NCI-H1417 (cell line): ENCODE measurements at places on chromosomes 3 and 15.

DNA sequence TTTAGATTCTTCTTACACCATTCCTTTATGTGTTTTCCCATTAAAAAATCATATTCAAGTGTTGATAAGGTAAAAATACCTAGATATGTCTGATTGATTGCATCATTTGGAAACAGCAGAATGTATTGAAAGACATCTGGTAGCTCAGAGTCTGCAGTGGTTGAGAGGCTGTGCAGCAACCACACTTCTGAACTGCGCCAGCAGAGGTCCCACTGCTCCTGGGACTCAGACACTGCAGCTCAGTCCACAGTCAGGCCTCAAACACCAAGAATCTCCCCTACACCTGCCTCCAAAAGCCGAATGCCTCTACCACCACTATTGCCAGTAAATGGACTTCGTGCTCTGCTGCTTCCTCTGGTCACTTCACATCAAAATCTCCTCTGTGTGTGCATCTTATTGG is 176.9 kb upstream of the LMCD1 start:
- no peak for DNase-seq

DNA sequence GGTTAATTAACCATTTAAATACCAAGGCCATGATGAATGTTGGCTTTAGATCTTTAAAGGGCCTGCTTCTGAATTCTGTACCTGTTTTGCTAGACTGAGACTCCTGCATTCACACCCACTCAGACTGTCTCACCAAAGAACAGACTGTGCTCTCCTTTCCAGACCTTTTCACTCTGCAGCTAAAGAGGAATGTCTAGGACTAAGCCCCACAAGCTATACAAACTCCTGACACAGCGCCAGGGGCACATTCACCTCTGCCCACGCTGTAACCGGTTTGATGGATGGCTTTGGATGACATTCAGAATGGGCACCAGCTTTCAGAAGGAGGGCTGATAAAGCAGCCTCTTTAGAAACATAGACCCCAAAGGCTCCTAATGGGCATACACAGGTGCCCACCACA is 200.1 kb downstream of the KCNMB2 start:
- DNase-seq, result no peak

DNA sequence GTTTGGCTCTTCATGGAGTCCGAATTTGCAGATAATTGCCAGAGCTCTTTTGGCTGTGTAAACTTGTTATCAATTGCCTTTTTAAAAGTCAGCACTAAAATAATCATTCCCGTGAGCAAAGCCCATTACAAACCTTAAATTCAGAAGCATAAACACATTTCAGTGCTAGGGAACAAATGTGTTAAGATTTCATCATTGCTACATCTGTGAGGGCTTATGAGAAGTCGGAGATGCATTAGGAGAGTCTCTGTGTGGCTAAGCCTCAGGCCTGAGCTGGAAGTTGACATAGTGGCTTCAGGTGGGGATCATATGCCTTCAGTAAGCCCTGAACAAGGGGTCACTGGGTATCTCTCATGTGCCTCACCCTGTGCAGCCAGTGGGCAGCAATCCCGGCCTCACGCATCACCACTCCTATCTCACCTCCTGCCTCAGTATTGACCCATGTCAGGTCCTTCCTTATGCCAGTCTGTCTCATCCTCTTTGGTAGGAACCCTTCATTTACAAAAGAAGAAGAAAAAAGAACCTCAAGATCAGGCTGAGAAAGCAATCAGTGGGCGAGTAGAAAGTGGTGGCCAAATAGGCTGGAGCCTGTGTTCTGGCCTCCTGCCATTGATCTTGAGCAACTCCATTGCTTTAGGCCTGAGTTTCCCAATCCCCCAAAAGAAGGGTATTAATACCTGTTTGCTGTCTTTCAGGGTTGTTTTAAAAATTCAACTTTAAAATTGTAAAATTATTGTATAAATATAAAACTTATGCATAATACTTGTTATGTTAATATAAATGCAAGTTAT is 233.5 kb downstream of the IL20RB start:
- DNase-seq, result no peak

- no peak for DNase-seq
Measured at GRCh38 chr3:172536993-172537419, 13.8 kb upstream of the TNFSF10 start.

GRCh38 chr3:57120451-57121174 is 44.5 kb downstream of the IL17RD start:
- DNase-seq, result no peak

GRCh38 chr15:33011976-33012375 is 182.5 kb downstream of the FMN1 start:
- no peak for DNase-seq

DNA sequence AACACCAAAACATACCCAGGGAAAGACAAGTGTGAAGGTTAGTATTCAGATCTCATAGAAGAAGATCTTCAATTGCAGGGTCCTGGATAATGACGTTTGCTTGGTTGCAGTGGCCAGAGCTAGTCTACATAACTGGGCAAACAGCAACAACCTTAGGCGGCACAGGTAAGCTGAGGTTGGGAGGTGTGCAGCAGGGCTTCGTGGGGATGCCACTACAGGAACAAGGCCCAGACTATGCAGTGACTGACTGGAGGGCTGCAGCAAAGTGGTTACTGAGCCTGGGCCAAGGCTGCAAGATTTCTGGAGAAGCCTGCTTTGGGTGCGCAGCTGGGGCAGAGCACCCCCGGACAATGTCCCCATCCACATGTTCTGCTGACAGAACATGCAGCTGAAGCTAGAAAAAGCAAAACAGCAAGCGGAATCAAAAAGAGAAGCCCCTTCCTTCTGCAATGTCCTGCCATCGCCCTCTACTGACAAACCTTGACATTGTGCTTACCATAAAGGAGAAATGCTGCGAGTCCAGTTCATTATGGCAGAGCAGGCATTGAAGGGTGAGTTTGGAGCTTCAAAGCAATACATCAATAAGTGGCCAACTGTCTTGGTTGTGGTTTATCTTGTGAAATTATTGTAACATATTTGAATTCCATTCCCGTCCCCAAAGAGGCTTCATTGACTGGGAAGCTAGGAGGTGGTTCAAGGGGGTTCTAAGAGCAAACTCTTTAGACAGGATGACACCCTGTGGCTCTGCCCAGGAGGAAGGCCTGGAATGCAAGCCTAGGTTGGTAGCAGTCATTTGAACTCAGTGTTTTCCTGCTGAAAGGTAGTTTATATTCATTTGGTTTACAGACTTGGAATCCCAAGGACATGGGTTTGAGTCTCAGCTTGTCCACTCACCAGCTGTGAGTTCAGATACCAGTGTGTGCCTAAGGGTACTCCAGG is 217.0 kb downstream of the PDCD6IP start:
- no peak for DNase-seq

- no peak for DNase-seq
Measured at GRCh38 chr3:13186435-13186815, 113.2 kb upstream of the IQSEC1 start.

- no peak for DNase-seq
Measured at GRCh38 chr15:96020133-96020532, 310.4 kb upstream of the NR2F2 start.

- DNase-seq, result no peak
Measured at GRCh38 chr3:46835491-46835890, 27.8 kb downstream of the MYL3 start.

GRCh38 chr15:101437618-101438481 is 51.7 kb downstream of the PCSK6 start:
- no peak for DNase-seq
